Fibroblast of lung (primary cell): ENCODE measurements at places on chromosomes 7 and 10.
A peak's percentile ranks its signal among the peaks of the same experiment; 100 is the strongest.

DNA sequence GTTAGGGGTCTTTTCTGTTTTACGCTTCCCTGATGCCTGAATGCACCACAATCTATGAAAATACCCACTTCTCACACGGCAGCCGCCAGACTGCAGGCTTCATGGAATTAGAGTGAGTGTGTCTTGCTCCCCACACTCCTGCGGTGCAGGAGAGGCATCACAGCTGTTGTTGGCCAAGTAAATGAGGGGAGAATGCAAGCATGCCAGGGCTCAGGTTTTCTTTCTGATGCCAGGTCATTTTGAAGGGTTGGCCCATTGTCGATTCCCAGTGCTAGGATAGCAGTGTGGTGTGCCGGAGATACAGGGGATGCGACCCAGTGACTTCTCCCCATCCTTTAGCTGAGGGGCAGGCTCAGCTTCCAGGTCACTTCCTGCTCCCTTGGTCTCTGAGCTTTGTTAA, 16.3 kb downstream of the CXCL12 start:
- no peak for DNase-seq

GRCh38 chr7:43664681-43665080, 64.6 kb downstream of the COA1 start:
- no peak for DNase-seq

DNA sequence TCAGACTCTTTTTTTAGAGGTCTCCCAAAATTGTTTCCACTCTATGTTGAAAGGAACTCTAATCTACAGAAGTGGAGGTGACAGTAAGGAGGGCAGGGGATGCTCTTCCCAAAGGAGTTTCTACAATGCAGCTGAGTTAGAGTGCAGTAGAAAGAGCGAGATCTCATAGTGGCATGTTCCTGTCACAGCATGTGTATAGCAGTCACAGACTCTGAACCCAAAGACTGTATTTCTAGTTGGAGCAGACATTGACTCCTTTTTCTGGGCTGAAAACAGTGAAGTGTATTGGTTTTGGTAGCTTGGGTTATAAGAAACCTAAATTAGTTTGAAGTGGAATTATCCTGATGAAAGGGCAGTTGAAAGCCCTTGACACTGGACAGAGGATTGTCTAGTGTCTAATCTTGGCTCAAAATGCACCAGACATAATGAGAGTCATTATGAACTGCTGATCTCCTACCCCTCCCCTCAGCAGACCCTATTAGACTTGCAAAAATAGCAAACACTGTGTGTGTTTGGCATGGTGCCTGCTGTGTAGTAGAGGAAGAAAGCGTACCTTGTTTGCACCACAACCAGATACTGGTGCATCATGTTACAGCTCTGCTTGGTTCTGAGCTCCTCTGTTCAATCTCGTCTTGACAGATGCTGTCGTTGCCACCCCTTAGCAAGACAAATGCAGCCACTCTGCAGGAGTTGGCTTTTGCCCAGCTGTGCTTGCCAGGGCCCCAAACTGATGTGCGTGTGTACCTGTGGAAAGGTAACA, 336.0 kb downstream of the AUTS2 start:
- no peak for DNase-seq

- DNase-seq = no peak
Observed at GRCh38 chr7:151595702-151596350, 76.1 kb upstream of the RHEB start.

- peak; percentile 33 for DNase-seq
Observed at GRCh38 chr7:151327659-151328058, 14.0 kb upstream of the NUB1 start.

DNA sequence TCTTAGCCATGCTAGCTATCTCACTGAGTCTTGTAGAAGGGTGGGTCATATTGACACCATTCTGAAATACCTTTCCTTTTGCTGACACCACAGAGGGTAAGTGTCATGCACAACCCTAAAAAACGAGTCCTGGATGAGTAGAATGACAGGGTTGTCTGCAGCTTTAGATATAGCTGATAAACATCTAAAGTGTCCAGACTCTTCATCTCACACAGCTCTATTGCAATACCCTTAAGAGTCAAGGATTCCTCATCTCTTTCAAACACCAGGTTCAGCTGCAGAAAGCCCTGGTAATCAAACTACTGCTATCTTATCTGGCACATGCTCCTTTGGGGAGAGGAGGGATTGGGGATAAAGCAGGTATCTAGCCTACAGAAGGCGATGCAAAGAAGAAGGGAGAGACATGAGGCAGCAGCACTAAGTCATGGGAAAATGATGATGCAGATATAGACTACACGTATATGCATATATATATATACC, 127.0 kb downstream of the ANK3 start:
- no peak for DNase-seq
